ENCODE measurements at places on chromosomes 4 and X.

GRCh38 chrX:17738737-17739535 lies 1.6 kb downstream of the SCML1 start:
- no peak for DNase-seq
- H3K4me1 ChIP-seq: peaks cover 14% of the 10 kb centered on the region
- no peaks in the 10 kb centered on the region for H3K27me3 ChIP-seq
- H3K4me3 ChIP-seq: peak overlapping the region; percentile 75
- peak overlapping the region; percentile 87 for H3K27ac ChIP-seq
- H3K36me3 ChIP-seq: no peaks in the 10 kb centered on the region

- no peaks in the 10 kb centered on the region for H3K4me1 ChIP-seq
- H3K36me3 ChIP-seq: peaks cover 3% of the 10 kb centered on the region
- no peaks in the 10 kb centered on the region for H3K27me3 ChIP-seq
- no peak for DNase-seq
Measured at GRCh38 chrX:41889317-41890025, 33.9 kb downstream of the CASK start.

GRCh38 chr4:47612116-47613023 lies 127.3 kb downstream of the ATP10D start:
- H3K27ac ChIP-seq: no peak overlapping the region
- DNase-seq: no peak
- H3K4me1 ChIP-seq: no peaks in the 10 kb centered on the region

GRCh38 chr4:172881645-172882044 lies 287.0 kb upstream of the GALNT7 start:
- DNase-seq: no peak
- H3K27ac ChIP-seq: no peak overlapping the region
- no peaks in the 10 kb centered on the region for H3K36me3 ChIP-seq

DNA sequence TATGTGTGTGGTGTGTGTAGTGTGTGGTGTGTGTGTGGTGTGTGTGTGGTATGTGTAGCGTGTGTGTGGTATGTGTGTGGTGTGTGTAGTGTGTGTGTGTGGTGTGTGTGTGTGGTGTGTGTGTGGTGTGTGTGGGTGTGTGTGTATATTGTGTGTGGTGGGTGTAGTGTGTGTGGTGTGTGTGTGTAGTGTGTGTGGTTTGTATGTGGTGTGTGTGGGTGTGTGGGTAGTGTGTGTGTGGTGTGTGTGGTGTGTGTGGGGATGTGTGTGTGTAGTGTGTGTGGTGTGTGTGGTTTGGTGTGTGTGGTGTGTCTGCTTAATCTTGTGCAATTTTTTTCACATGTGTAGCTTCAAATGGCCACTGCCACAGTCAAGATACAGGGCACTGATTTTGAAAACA lies 94.5 kb downstream of the CPZ start:
- no peak overlapping the region for H3K27ac ChIP-seq
- no peak overlapping the region for H3K4me3 ChIP-seq
- DNase-seq: no peak
- no peaks in the 10 kb centered on the region for H3K4me1 ChIP-seq
- H3K27me3 ChIP-seq: peaks cover 98% of the 10 kb centered on the region

DNA sequence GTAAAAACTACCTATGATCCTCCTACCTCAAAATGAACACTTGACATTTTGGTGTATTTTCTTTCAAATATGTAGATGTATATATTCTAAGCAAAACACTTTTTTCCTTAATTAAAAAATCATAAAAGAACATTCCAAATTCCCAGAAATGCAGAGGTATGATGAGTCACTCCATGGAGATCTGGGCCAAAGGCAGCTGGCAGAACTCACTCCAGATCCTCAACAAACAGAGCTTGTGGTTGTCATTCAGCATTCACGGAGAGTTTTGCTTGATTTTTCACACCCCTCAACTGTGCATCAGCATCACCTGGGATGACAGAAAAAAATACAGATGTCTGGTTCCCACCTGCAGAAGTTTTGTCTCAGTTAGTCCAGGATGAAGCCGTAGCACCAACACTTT lies 144.6 kb downstream of the KIT start:
- H3K4me3 ChIP-seq: no peak overlapping the region
- H3K27ac ChIP-seq: no peak overlapping the region
- peaks cover 12% of the 10 kb centered on the region for H3K27me3 ChIP-seq
- H3K4me1 ChIP-seq: peaks cover 3% of the 10 kb centered on the region
- no peaks in the 10 kb centered on the region for H3K36me3 ChIP-seq

DNA sequence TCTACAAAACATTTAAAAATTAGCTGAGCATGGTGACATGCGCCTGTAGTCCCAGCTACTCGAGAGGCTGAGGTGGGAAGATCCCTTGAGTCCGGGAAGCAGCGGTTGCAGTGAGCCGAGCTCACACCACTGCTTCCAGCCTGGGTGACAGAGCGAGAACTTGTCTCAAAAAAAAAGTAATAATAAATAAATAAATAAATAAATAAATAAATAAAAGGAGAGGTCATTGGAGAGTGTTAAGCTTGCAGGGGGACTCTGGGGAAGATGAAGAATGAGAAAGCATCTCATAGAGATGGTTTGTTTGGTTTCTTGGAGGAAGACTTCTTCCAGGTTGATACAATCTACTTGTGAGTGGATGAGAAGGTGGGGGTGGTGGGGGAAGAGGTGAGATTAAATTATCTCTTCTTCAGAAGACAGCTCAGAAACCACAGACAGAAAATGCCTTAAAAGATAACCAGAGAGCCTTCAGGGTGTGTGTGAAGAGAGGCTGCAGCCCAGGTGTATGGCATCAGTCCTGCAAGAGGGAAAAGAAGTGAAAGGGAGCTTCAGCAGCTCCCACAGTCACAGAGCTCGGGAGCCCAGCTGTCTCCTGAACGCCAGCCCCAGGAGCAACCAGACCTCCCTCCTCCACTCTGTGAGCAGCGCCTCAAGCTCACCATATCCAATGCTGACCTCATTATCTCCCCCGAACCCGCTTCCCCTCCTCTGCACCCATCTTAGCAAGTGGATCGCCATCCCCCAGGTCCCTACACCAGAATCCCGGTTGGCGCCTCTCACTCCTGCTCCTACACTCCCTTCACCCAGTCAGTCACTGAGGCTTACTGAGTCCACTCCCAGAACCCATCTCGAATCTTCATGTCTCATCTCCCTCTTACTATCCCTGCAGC lies 48.2 kb downstream of the RBM47 start:
- H3K4me1 ChIP-seq: peaks cover 38% of the 10 kb centered on the region
- H3K4me3 ChIP-seq: no peak overlapping the region
- H3K27me3 ChIP-seq: no peaks in the 10 kb centered on the region
- no peaks in the 10 kb centered on the region for H3K36me3 ChIP-seq

GRCh38 chr4:153295131-153295755 lies 49.2 kb upstream of the MND1 start:
- DNase-seq: no peak
- H3K27me3 ChIP-seq: no peaks in the 10 kb centered on the region
- H3K4me3 ChIP-seq: peak overlapping the region; percentile 46
- peak overlapping the region; percentile 97 for H3K27ac ChIP-seq
- peaks cover 52% of the 10 kb centered on the region for H3K4me1 ChIP-seq
- H3K36me3 ChIP-seq: peaks cover 24% of the 10 kb centered on the region

DNA sequence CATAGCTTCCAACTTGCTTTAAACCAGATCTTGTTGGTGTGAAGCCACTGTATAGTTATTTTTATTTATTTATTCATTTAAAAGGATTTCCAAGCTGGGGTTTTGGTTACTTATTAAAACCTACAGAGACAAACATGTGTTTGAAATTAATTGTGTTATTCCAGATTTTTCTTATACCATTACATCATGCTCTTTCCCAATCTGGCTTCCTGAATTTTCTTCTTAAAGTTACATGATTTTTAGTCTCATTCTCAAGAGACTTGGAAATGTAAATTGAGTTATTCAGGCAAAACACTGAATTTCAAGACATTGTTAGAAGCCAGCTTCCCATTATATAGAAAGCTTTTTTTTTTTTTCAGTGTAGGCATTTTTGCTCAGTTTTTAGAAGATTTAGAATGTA lies 381.9 kb downstream of the IL1RAPL1 start:
- H3K4me1 ChIP-seq: peaks cover 2% of the 10 kb centered on the region
- no peaks in the 10 kb centered on the region for H3K27me3 ChIP-seq
- peaks cover 3% of the 10 kb centered on the region for H3K36me3 ChIP-seq

- no peaks in the 10 kb centered on the region for H3K36me3 ChIP-seq
- no peaks in the 10 kb centered on the region for H3K27me3 ChIP-seq
- DNase-seq: no peak
- no peak overlapping the region for H3K4me3 ChIP-seq
- H3K27ac ChIP-seq: no peak overlapping the region
Measured at GRCh38 chrX:19005909-19006308, 22.0 kb upstream of the PHKA2 start.

DNA sequence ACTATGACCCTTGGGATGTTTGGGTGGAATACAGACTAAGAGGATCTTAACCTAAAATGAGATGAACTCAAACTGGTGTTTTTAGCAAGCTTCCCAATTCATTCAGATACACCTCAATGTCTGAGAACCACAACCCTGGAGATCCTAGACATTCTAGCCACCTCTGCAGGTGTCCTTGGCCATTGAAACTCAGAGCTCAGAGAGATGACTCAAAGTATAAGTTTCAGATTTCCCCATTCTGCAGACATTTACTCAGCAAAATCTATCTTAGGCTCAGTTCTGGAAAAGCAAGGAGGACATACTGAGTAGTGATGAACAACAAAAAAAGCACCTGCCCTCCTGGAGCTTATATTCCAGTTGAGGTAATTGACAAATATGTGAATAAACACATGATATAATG lies 47.8 kb downstream of the COMMD8 start:
- no peak overlapping the region for H3K27ac ChIP-seq
- H3K4me1 ChIP-seq: no peaks in the 10 kb centered on the region
- H3K36me3 ChIP-seq: no peaks in the 10 kb centered on the region

DNA sequence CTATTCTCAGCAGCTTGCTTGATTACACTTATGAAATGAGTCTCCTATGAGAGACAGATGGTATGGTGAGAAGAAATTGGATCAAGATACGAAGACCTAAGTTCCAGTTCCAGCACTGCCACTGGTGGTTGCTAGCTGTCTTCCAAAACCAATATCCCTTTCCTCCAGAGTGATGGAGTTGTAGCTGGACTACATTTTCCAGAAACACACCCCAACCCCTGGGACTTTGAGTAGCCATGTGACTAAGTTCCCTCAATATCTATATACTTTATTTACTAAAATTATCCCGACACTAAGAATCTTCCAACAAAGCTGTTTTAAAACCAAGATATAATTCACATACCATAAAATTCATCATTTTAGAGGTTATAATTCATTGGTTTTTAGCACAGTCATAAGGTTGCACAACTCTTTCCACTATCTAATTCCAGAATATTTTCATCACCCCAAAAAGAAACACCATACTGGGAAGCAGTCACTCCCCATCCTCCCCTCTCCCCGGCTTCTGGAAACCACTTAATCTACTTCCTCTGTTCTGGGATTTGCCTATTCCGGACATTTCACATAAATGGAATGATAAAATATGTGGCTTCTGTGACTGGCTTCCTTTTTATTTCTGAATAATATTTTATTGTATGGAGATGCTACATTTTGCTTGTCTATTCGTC lies 118.0 kb downstream of the MANBA start:
- DNase-seq: no peak
- H3K27ac ChIP-seq: no peak overlapping the region
- peaks cover 44% of the 10 kb centered on the region for H3K36me3 ChIP-seq
- H3K4me3 ChIP-seq: no peak overlapping the region
- no peaks in the 10 kb centered on the region for H3K27me3 ChIP-seq

DNA sequence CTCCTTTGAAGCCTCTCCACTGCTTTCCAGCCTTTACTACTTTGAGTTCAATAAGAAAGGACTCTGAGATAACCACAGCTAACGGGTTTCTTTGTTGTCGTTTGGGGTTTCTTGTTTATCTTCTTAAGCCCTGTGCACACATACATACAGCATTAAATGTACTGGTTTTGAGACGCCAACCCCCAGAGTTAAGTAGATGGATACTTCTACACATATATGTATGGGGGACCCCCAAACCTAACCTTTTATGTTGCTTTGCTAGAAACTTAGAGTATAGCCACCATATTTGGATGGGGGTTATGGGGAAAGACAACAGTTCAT lies 697 bp downstream of the CEP135 start:
- peak overlapping the region; percentile 68 for H3K4me3 ChIP-seq
- peaks cover 30% of the 10 kb centered on the region for H3K4me1 ChIP-seq
- peak overlapping the region; percentile 72 for H3K27ac ChIP-seq
- DNase-seq: no peak

DNA sequence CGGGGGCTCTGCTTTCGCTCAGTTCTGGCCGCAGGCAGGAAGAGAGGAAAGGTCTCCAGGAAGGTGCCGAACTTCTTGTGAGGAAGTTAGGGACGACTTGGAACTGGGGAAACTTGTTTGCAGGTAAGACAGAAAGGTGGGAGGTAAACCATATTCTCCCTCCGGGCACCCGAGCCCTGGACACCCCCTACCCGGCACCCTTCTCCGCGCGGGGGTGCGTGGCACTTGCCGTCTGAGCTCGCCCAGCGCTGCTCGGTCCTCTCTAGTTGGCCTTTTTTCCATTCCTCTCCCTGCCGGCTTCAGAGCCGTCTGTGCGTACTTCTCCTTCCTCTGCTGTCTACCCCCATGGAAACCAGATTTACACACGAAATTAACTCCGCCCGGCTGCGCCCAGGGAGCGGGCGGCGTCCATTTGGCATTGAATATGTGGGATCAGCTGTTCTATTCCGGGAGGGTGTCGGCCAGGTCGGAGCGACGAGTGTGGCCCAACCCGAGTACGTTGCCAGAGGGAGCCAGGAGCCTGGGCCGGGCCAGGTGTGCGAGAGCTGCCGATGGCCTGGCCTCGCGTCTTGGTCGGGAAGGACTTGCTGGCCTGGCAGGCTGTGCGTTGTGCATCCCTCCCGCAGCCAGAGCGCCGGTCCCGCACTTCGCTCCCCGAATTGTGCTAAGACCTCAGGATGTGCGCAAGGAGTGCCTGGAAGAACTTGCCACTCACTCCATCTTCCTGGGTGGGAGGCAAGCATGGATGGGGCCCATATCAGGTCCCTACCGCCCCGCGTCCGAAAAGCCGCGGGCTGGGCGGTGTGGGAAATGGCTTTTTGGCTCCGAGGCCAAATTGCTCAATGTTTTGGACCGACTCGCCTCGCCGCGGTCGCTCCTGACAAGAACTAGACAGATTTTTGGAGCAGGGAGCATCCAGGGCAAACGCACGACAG lies 1.7 kb downstream of the PDGFRA start:
- H3K4me3 ChIP-seq: peak overlapping the region; percentile 80
- H3K36me3 ChIP-seq: no peaks in the 10 kb centered on the region
- H3K27ac ChIP-seq: peak overlapping the region; percentile 79
- DNase-seq: no peak
- peaks cover 90% of the 10 kb centered on the region for H3K27me3 ChIP-seq
- peaks cover 57% of the 10 kb centered on the region for H3K4me1 ChIP-seq

DNA sequence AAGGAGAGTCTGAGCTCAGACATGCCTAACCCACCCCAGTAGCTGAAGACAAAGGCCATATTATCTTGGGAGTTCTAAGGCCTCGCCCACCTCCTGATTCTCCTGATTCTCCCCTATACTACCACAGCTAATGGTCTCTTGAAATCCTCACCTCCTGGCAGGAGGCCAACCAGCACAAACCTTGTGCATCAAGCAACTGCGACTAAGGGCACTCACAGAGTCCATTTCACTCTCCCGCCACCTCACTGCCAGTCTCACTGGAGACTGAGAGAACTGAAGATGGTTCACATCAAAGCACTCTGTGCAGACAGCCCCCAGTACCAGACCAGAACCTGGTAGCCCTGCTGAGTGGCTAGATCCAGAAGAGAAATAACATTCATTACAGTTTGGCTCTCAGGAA lies 102.1 kb upstream of the KLF8 start:
- peaks cover 12% of the 10 kb centered on the region for H3K4me1 ChIP-seq
- no peaks in the 10 kb centered on the region for H3K27me3 ChIP-seq
- H3K27ac ChIP-seq: no peak overlapping the region
- no peak for DNase-seq
- H3K36me3 ChIP-seq: peaks cover 6% of the 10 kb centered on the region

Data from mesothelial cell of epicardium (in vitro differentiated cells).